ENCODE measurements at places on chromosomes 3 and 15.

DNA sequence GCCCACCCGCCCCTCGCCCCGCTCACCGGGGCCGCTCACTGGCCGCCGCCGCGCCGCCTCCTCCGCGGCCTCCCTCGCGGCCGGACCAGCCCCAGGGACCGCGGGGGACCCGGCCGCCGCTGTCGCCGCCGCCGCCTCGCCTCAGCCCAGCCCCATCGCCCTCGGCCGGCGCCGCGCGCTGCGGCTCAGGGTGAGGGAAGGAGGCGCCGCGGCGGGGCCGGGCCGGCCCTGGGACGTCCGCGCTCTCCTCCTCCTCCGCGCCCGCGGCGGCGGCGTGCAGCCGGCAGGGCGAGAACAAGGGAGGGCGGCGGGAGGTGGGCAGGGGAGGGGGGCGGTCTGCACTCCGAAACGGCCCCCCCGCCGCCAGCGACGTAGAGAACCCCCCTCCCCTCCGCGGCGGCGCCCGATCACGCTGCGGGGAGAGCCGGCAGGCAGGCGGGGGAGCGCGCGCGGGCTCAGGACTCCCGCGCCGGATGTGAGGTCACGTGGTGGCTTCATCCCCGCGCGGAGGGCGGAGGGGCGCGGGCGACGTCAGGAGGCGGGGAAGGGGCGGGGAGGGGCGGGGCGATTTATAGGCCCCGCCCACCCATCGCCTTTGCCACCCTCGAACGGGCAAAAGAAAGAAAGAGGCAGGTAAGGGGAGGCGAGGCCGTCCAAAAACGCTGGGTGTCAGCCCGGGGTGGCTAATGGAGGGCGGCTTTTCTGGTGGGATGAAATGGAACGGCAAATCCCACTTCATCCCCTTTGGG, at the start of gene ATP13A3:
Gene ATP13A3, minus strand, starts transcription at position 463 of the 749 bp plus-strand sequence. CDS start 24,812 bp downstream, outside the sequence.
- DNase-seq: no peak

GRCh38 chr15:52287114-52287513, 8.5 kb downstream of the MYO5C start:
- DNase-seq: no peak

DNA sequence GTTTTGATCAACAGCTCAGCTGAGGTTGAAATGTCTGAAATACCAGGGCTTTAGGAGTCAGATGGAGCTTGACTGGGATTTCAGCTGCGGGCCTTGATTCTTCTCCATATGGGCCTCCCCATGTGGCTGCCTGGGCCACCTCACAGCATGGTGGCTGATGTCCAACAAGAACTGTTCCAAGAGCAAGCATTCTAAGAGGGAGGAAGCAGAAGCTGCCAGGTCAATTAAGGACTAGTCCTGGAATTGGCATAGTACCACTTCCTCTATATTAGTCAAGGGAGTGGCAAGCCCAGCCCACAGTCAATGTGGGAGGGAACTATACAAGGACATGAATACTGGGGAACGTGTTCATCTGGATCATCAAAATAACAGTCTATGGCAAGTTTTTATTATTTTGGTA, 181.7 kb upstream of the ANKRD28 start:
- DNase-seq: no peak

GRCh38 chr3:128504963-128505730, 12.1 kb upstream of the GATA2 start:
- no peak for DNase-seq

- DNase-seq: no peak
These were observed 8.1 kb downstream of the PXYLP1 start for GRCh38 chr3:141239511-141240281.

DNA sequence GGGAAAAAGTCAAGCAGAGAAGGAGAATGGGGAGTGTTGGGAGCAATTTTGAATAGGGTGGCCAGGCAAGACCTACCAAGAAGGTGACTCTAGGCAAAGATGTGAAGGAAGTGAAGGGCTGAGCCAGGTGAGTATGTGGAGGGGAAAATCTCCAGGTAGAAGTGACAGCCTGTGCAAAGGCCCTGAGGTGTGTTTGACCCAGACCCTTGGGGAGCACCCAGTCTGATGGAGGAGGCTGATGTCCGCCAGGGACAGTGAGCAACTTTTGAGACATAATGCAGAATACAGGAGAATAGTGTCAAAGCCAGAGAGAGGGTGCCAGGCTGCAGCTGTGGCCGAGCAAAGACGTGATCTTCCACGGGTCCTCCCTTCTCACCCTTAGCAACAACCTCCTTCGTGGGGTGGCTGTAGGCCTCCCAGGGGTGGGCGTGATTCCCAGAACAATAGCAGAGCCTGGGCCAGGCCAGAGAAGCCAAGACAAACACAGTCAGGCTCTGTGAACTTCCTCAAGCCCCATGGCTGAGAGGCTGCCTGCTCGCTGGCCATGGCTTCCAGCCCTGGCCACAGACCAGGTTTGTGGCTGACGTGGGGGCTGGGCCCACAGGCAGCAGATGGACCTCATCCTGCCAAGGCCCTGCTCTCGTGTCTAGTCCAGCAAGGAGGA, 58.1 kb downstream of the SLC6A6 start:
- DNase-seq: no peak

- DNase-seq: no peak
These were observed 191.8 kb downstream of the FAM43A start for GRCh38 chr3:194877291-194878119.

DNA sequence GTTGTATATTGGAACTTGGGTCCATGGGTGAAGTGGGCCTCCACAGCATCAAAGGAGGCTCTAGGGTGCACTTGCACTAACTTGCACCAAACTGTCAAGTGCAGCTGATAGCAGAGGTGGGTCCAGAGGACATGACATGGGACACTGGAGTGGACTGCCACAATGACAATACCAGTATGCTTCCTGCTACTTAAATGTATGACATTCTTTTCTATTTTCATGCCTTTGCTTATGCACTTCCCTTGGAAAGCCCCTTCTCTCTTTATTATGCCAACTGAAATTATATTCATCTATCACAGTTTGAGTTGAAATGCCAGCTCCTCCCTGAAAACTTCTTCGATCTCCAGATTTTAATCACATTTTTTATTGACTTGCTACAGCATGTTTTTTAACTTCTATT, 101.8 kb downstream of the CFAP20DC start:
- no peak for DNase-seq

DNA sequence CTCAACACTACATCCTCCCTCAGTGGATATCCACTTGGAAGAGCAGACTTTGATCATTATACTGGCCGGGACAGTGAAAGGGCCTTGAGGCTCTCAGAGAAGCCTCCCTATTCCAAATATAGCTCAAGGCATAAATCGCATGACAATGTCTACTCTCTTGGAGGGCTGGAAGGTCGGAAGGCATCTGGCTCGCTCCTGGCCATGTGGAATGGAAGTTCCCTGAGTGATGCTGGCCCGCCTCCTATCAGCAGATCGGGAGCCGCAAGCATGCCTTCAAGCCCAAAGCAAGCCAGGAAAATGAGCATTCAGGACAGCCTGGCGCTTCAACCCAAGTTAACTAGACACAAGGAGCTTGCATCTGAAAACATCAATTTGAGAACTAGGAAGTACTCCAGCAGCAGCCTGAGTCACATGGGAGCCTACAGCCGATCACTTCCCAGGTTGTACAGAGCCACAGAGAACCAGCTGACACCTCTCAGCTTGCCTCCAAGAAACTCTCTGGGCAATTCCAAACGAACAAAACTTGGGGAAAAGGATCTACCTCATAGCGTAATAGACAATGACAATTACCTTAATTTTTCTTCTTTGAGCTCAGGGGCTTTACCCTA, 25.4 kb downstream of the PHLDB2 start:
- DNase-seq: no peak

DNA sequence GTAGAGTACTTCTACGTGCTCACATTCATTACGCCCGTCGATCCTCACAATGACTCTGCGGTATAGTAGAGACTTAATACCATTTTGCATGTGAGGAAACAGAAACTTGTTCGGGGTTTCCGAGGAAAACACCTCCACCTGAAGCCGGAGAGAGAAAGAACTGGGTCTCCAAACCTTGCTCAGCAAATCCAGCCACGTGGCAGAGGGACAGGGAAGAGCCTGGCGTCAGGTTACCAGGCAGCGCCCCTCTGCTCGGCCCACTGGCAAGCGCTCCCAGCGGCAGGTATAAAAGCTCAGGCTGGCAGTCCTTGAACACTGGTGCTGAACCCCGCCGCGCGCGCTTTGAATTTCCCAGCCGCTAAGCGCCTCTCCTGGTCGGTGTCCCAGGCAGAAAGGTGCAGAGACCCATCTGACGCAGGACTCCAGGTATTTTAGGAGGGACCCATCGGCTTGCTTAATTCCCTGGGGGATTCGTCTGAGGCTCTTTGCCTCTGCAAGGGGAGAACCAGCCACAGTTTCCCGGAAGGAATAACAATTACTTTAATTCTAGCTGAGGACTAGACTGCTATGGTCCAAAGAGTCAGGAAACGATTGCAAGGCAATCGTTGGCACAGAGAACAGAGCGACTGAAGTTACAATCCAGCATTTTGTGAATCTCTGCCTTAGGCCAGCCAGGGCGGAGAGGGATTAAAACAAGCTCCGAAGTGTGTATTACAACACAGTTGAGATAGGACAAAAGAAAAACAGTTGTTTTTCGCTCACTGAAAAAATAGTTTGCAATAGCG, at the start of gene C2CD4A:
Gene C2CD4A, plus strand, starts transcription at position 315 of the 785 bp plus-strand sequence. CDS start 637 bp downstream, outside the sequence.
- DNase-seq: peak; percentile 75

DNA sequence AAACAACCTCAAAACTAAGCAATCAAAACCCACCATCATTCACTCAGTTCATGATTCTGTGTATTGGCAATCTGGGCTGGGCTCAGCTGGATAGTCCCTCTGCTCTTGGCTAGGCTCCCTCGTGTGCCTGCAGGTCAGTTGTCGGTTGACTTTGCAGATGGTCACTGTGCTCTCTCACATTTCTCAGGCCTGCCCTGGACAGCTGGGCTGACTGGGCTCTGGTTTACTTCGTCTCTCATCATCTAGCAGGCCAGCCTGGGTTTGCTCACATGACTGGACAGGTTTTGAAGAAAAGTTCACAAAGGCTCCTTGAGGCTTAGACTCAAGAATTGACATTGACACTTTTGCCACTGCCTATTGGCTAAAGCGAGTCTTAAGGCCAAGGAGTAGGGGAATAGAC, 105.0 kb upstream of the CTNNB1 start:
- no peak for DNase-seq

GRCh38 chr3:135897715-135898114, 67.8 kb upstream of the PPP2R3A start:
- no peak for DNase-seq

GRCh38 chr3:186985661-186986364, 55.5 kb downstream of the ST6GAL1 start:
- peak; percentile 27 for DNase-seq

DNA sequence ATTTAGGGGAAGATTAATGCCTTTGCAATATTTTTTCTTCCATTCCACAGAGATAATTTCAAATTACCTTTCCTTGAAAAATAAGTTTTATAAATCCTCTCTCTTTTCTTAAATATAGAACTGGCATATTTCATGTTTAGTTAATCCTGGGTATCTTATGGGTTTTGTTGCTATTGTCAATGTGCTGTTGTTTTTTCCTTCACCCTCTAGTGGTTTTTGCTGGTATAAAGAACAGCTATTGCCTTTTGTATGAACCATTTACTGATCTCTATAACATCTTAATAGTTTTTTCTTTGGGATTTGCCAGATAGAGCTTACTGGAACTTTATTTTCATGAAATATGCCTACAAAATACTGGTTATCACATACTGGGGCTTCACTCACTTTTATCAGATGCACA, 359.6 kb upstream of the DPPA4 start:
- DNase-seq: no peak

- no peak for DNase-seq
These were observed 79.4 kb downstream of the TM4SF4 start for GRCh38 chr3:149553781-149554451.

GRCh38 chr3:49271047-49271446, 6.0 kb downstream of the C3orf62 start:
- DNase-seq: no peak

GRCh38 chr15:27479296-27480140, 508.5 kb downstream of the GABRG3 start:
- no peak for DNase-seq

- no peak for DNase-seq
These were observed 36.9 kb downstream of the NR1D2 start for GRCh38 chr3:23981955-23982354.

GRCh38 chr3:141330235-141330634, 38.1 kb upstream of the ZBTB38 start:
- peak; percentile 60 for DNase-seq

DNA sequence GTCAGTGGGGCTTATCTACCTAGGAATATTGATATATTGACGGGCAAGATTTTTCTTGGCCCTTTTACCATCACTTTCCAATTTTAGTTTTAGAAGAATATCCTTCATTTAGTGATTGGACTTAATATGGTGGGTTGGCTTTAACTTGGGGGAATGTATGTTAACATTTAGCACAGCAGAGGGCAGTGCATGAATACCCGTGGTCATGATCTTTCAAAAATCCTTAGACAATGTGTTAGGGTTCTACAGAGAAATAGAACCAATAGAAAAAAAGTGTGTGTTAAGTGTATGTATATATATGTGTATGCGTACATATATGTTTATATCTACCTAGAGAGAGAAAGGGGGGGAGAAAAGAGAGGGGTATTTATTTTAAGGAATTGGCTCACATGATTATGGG, 36.9 kb downstream of the GPR171 start:
- no peak for DNase-seq

DNA sequence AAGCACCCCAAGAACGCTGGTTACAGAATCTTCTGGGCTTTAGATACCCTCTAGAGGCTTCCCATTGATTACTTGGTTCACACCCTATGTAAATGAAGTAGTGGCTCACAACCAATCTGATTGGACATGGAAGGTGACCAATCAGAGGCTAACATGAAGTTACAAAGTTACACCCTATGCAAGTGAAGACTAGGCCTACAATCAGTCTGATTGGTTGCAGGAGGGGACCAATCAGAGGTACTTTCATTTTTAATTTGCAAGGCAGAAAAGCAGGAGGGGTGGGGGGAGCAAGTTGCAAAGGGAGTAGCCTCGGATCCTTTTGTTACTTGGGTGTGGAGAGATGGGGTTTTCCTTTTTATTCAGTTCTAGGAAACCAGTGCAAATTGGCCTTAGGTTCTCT, 11.1 kb upstream of the RTP2 start:
- DNase-seq: no peak

DNA sequence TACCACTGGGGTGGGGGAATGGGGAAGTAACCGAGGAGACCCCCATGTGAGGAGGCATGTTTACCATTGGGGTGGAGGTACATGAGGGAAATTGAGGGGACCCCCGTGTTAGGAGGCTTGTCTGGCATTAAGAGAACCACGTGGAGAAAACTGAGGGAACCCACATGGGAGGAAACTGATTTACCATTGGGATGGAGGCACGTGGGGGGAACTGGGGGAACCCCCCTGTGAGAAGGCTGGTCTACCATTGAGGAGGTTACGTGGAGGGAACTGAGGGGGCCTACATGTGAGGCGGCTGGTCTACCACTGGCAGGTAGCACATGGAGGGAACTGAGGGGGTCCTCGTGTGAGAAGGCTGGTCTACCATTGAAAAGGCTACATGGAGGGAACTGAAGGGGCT, 159.4 kb downstream of the FBLN2 start:
- DNase-seq: no peak

GRCh38 chr3:139797724-139798343, 120.1 kb upstream of the NMNAT3 start:
- peak; percentile 37 for DNase-seq

- no peak for DNase-seq
These were observed 57.7 kb downstream of the ATP2B2 start for GRCh38 chr3:10447527-10448260.

Data from retina (tissue), 1 donor.